ENCODE measurements at places on chromosomes 6 and 20. TPM values are rescaled to one million over a fixed set of nuclear protein-coding genes. Genes with fewer than 3 reads are reported as not detected.

- DNase-seq: no peak
Observed at GRCh38 chr6:115000736-115001135, 657.9 kb upstream of the HS3ST5 start.

GRCh38 chr6:85417336-85417735 lies 32.5 kb upstream of the NT5E start:
- DNase-seq: no peak

GRCh38 chr6:45417436-45417835 lies 39.7 kb upstream of the SUPT3H start:
- DNase-seq: no peak

GRCh38 chr6:125789167-125789566 lies 1.6 kb upstream of the NCOA7 start:
- DNase-seq: no peak

Gene MMP24
- 16.6 TPM for total RNA-seq

DNA sequence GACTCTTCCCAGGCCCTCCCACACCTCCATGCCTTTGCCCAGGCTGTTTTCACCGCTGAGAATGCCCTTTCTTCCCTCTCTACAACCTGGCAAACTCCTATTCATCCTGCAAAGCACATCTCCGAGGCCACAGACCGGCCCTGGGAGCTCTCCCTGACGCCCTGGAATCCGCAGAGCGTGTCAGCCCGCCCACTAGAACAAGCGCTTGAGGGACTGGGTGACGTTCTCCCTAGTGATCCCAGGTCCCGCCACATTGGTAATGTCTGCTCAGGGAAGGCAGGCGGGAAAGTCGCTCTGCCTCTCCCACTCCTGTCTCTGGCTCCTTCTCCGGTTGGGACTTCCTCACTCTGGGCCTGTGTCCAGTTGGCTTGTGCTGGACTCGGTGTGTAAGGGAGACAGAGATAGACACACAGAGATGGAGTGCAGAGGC lies 61.6 kb downstream of the SRC start:
- no peak for DNase-seq

GRCh38 chr6:147974376-147974775 lies 368.3 kb upstream of the SASH1 start:
- no peak for DNase-seq

Gene GPR63
- 10.4 TPM for total RNA-seq

Gene LY6G6C
- not detected for total RNA-seq
